ENCODE measurements at places on chromosomes 7 and 10. TPM values are rescaled to one million over a fixed set of nuclear protein-coding genes. Genes with fewer than 3 reads are reported as not detected.

Gene SFRP4
- not detected for total RNA-seq

Gene MSS51
- 2.3 TPM for total RNA-seq

- no peak for DNase-seq
These were observed 276.5 kb upstream of the SMIM30 start for GRCh38 chr7:113394856-113395255.

GRCh38 chr10:52858722-52859121 lies 86.1 kb upstream of the MBL2 start:
- DNase-seq, result no peak

All from activated naive CD4-positive, alpha-beta T cell treated with anti-CD3 and anti-CD28 coated beads, Interleukin-2, amount 50 U/mL, for 72 hours (primary cell).